ENCODE measurements at places on chromosomes 3 and 15.

DNA sequence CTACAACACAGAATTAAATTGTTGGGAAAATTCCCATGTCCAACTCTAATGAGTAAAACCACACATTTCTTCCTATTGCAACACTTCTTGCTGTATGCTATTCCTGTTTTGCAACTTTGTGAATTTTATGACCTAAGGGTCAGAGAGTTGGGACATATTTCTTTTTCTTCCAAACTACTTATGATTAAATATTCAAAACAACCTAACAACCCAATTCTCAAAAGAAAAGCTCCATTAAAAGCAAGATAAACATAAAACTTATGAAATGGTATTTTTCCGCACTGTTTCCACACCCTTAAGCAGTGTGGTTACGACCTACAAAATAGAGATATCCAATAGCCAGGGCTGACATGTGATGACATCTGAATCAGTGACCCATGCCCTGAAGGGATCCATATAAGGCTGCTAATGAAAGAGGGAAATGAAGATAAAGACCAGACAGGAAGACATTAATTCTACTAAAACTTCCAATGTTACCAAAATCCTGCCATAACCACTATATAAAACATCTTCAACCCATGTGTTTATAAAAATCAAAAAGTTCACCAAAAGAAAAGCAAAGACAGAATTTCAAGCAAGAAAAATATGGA is 45.6 kb downstream of the DMXL2 start:
- no peak for DNase-seq

DNA sequence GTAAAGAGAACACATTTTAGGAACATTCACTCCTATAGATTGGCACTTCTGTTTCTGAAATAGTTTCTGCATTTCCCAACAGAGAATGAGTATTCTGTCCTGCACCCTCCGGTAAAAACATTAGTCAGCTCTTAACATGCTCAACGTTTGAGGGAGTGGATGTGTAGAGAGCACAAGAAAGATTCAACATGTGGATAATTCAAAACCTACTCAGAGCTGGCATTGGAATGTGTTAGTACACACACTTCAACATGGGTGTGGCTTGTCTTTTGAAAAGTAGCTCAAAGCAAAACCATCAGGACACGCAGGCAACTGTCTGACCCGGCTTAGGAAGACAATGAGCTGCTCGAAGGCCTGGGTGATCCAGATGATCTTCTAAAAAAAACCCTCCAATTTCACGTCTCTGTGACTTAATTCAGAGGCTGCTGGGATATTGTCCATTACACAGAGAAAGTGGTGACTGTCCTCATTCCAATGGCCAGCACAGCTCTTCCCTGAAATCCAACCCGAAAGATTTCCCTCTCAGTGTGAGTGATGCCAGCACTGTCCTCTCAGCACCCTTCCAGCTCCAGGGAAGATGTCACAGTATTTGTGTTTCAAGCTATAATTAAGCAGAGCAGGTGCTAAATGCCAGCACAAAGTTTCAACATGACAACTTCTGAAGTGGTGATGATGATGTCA is 18.1 kb downstream of the FBN1 start:
- no peak for DNase-seq

DNA sequence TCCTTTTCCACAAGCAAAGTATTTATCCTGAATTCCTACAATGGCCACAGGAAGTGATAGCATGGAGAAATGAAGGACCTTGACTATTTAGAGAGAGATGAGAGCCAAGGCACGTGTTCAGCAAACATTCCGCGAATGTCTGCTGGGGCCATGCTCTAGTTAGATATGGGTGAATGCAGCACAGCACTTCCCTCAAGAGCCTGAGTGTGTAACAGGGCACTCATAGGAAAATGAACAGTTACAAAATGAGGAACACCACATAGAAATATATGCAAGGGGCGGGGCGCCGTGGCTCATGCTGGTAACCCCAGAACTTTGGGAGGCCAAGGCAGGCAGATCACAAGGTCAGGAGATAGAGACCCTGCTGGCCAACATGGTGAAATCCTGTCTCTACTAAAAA is 406.9 kb downstream of the NR2F2 start:
- DNase-seq = no peak

DNA sequence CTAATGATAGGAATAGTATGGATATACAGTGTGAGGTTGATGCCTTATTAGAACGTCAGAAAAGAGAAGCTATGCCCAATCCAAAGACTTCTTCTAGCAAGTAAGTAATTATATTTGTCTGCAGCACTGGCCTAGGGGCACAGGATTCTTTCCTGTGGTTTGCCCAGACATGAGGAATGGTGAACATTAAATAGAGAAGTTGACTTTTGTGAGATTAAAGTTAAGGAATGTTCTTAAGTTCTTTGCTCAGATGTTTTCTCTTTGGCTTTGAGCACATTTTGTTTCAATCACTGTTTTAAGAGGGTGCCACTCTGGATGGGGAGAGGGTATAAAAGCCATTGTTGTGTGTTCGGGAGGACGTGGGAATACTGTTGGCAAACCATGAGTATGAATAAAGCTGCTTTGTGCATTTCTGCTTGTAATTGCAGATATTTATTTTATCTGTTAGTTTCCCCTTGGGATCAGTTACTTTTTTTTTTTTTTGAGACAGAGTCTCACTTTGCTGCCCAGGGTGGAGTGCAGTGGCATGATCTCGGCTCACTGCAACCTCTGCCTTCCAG is 8.3 kb downstream of the KIF23 start:
- no peak for DNase-seq

- peak; percentile 38 for DNase-seq
Measured at GRCh38 chr15:84749111-84749991, 959 bp downstream of the ZNF592 start.

DNA sequence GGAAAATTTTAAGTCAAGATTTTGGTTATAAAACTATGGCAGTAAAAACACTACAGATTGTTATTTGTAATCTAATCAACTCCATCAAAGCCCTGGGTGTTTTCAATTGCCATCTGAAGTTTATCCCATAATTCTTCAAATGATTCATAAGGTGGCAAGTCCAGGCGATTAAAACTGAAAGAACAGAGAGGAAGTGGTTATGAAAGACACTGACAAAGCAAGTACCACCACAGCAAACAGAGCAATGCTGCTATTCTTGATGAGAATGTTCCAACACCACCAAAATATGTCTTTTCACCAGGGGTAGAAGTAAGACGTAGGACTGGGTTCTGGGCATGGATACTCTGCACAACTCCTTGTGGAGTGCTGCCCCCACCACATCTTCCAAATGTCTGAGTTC is 86.9 kb upstream of the PRTG start:
- DNase-seq = no peak

DNA sequence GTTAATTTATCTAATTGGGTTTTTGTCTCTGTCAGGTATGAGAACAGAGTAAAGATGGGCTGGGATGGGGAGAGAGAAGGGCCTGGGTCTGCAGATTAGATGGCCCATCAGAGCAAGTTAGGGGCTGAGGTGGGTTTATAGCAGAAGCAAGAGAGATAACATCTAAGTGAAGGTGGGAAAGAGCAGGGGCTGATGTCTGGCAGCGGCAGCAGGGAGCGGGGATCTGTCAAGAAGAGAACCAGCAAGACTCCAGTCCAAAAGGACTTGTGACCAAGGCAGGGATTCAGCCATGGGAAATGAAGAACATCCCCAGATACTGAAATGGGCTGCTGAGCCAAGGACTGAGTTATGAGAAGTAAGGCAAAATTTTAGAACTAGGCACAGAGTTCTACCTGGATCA is 320.6 kb upstream of the TBL1XR1 start:
- DNase-seq = no peak

- no peak for DNase-seq
Measured at GRCh38 chr3:59321881-59322540, 272.2 kb upstream of the CFAP20DC start.

- no peak for DNase-seq
Measured at GRCh38 chr15:61128896-61129295, 100.2 kb downstream of the RORA start.

- DNase-seq = no peak
Measured at GRCh38 chr15:41511899-41512369, 1.7 kb downstream of the LTK start.

GRCh38 chr3:58994746-58995330 is 55.0 kb downstream of the CFAP20DC start:
- no peak for DNase-seq

DNA sequence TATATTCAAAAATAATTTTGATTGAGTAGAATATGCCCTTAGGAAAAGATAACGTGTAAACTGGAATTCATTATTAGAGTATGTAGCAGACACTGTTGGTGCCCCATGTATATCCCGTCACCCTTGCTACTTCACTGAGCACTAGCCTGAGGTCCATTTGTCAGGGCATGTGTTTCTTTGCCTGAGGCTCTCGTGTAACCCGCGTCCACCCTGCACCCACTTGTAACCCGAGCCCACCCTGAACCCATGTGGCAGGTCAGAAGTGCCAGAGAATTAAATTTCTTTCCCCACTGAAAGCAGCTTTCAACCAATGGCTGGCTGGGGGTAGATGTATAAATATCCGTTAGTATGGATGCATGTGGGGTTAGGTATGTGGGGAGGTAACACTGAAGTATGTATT is 474.2 kb upstream of the ZNF385D start:
- no peak for DNase-seq

DNA sequence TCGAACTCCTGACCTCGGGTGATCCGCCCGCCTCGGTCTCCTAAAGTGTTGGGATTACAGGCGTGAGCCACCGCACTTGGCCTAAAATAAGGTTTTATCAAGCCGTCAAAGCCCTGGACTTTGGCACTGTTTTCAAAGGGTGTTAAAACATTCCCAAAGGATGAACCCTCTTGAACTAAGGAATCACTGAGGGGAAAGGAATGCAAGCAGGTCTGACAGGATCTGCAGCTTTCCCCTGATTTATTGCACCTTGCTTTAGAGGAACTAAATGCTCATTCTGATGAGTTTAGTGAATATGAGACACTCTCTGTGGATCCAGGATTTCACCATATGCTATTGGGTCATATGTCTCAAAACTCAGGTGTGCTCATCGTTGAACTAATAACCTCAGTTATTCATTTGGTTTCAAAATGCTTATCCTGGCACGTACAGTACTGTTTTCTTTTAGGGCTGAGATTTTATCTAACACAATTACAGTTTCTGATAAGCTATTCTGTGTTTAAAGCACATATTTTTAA is 63.0 kb upstream of the TSC22D2 start:
- DNase-seq = no peak

- no peak for DNase-seq
Measured at GRCh38 chr3:58013973-58014649, 5.9 kb downstream of the FLNB start.

- DNase-seq = no peak
Measured at GRCh38 chr3:186882881-186883685, 40.6 kb downstream of the ADIPOQ start.

All from hypothalamus (tissue), 51 donors.